ENCODE measurements at places on chromosomes 2 and 18.

DNA sequence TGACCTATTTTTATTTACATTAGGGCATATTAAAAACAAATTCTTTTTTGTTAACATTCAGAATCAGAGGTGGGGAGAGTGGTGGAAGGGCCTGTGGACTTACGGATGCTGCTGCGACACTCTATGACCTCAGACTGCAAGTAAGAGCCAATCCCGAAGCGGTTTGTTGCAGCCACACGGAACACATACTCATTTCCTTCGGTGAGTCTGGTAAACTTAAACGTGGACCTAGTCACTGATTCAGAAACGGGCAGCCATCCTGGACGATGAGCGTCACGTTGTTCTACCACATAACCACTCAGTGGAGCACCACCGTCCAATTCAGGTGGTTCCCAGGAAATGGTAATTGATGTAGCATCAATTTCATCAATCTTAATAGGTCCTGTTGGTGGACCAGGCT lies 61.9 kb downstream of the PLEKHA3 start:
- no peak overlapping the region for H3K4me3 ChIP-seq
- no peaks in the 10 kb centered on the region for H3K4me1 ChIP-seq
- no peak overlapping the region for H3K27ac ChIP-seq
- DNase-seq = no peak

DNA sequence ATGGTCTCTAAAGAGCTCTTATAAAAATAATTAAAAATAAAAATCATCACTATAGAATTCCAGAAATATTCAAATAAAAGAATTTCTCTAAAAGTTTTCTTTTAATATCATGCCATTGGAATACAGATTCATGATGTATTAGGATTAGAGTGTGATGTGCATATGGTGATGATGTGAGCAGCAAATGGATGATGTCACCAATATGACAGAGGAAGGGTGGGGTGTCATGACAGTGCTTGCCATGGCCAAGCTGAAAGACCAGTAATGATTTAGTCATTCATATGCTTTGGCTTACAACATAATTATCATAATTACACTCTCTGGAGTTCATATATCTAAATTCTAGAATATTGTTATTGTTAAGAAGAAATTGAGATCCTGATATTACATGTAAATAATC lies 27.4 kb upstream of the TTC32 start:
- H3K4me3 ChIP-seq = no peak overlapping the region
- H3K27me3 ChIP-seq = no peaks in the 10 kb centered on the region
- no peak for DNase-seq
- H3K4me1 ChIP-seq = no peaks in the 10 kb centered on the region
- H3K36me3 ChIP-seq = peaks cover 13% of the 10 kb centered on the region

- H3K4me1 ChIP-seq = no peaks in the 10 kb centered on the region
- DNase-seq = no peak
- no peaks in the 10 kb centered on the region for H3K27me3 ChIP-seq
These were observed 37.0 kb downstream of the EIF4E2 start for GRCh38 chr2:232587512-232587911.

GRCh38 chr2:173555833-173556232 lies 201.2 kb downstream of the CDCA7 start:
- H3K27me3 ChIP-seq = peaks cover 54% of the 10 kb centered on the region
- H3K27ac ChIP-seq = no peak overlapping the region
- H3K36me3 ChIP-seq = peaks cover 2% of the 10 kb centered on the region
- no peak for DNase-seq

DNA sequence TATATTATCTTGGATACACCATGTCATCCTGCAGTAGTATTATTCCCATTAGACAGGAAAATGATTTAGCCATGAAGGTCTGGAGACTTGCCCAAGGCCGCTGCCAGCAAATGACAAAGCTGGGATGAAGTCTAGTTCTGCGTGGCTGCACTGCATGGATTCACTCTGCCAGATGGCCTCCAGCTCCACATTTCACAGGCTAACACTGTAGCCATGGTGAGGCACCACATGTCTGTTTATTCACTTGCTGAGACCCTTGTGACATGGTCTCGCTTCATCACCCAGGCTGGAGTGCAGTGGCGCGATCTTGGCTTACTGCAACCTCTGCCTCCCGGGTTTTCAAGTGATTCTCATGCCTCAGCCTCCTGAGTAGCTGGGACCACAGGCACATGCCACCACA lies 31.5 kb upstream of the SCG2 start:
- DNase-seq = no peak
- H3K27me3 ChIP-seq = peaks cover 20% of the 10 kb centered on the region
- no peak overlapping the region for H3K27ac ChIP-seq
- H3K4me3 ChIP-seq = no peak overlapping the region
- no peaks in the 10 kb centered on the region for H3K36me3 ChIP-seq

- H3K36me3 ChIP-seq = no peaks in the 10 kb centered on the region
- no peak overlapping the region for H3K27ac ChIP-seq
- H3K4me1 ChIP-seq = peaks cover 1% of the 10 kb centered on the region
- H3K4me3 ChIP-seq = no peak overlapping the region
- no peaks in the 10 kb centered on the region for H3K27me3 ChIP-seq
These were observed 69.9 kb upstream of the SMAD7 start for GRCh38 chr18:49020621-49021021.

DNA sequence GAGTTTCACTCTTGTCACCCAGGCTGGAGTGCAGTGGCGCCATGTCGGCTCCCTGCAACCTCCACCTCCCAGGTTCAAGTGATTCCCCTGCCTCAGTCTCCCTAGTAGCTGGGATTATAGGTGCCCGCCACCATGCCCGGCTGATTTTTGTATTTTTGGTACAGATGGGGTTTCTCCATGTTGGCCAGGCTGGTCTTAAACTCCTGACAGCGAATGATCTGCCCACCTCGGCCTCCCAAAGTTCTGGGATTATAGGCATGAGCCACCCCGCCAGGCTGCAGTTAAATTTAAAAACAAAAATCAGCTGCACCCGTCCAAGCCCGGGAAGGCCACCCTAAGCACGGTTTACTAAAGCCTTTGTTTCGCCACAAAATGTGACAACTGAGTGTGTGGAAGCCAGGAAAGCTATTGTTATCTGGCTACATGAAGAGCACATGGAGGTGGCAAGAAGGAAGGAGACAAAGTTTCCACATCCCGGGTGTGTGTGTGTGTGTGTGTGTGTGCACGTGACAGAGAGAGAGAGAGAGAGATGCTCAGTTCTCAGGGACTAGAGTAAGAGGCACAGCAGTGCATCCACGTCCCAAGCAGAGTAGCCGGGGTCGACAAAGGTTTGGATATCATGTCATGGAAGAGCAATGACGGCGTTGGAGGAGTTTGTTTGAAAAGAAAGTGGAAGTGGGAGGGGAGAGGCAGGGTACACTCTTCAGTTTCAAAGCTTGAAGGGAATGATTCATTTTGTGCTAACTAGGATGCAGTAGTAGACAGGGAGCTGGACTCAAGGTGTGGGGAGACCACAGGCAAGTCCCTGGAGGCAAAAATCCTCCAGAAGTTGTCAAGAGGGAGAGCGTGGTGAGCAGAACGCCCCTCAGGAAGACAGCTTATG lies 20.1 kb downstream of the INPP5D start:
- peaks cover 68% of the 10 kb centered on the region for H3K4me1 ChIP-seq
- no peaks in the 10 kb centered on the region for H3K27me3 ChIP-seq

GRCh38 chr2:11976073-11976472 lies 229.6 kb downstream of the LPIN1 start:
- H3K27me3 ChIP-seq = peaks cover 87% of the 10 kb centered on the region
- no peak overlapping the region for H3K4me3 ChIP-seq
- DNase-seq = no peak
- no peaks in the 10 kb centered on the region for H3K36me3 ChIP-seq
- H3K4me1 ChIP-seq = no peaks in the 10 kb centered on the region
- no peak overlapping the region for H3K27ac ChIP-seq

DNA sequence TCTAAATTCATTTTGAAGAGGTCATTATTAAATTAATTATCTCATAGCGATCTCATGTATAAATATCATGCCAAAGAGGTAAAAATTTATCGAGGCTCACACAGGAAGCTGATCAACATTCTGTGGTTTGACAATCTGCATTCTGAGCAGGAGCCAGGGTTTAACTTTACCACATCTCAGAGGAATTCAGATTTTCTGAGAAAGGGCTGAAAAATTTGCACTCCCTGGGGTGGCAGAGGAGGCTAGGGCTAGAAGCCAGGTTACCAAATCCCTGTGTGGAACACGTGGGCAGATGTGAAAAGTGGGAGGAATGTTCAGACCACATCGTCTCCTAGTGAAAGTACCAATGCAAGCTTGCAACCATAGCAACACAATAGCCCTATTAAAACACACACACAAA lies 63.5 kb upstream of the CTLA4 start:
- peak overlapping the region; percentile 0 for H3K4me3 ChIP-seq
- peak overlapping the region; percentile 86 for H3K27ac ChIP-seq
- peak; percentile 21 for DNase-seq

DNA sequence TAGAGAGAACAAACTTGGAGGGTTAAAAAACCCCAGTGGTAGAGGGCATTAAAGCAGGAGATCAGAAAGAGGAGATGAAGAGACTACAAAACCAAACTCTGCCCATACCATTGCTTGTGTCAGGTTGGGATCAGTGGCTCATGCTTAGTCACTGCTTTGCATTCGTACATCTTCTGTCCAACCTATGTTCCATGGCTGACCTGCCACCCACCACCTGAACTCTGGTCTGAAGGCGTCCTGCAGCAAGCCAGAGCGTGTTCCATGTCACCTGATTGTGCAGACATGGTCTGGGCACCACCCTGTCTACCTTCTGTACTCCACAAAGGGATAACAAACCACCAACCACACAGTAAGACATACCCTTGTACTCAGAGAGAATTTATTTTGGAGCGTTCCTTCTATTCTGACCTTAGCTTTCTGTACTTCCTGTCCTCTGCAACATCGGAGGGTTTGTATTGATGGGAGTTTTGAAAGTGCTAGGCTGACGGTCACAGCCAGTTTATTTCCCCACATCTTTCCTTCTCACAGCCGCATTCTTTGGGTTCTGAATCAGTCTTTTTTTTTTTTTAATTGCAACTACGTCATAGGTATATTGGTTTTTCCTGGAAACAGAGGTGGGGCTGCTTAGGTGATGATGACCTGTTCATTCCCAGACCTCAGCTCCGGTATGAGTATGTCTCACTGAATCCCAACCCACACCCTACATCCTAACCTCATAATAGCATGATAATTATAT lies 88.3 kb downstream of the SOWAHC start:
- no peak overlapping the region for H3K4me3 ChIP-seq
- peaks cover 58% of the 10 kb centered on the region for H3K27me3 ChIP-seq
- no peak for DNase-seq
- H3K36me3 ChIP-seq = no peaks in the 10 kb centered on the region
- no peak overlapping the region for H3K27ac ChIP-seq

GRCh38 chr18:79579807-79580497 lies 99.7 kb upstream of the CTDP1 start:
- no peak for DNase-seq
- peaks cover 7% of the 10 kb centered on the region for H3K4me1 ChIP-seq
- no peak overlapping the region for H3K27ac ChIP-seq
- no peaks in the 10 kb centered on the region for H3K27me3 ChIP-seq
- H3K4me3 ChIP-seq = no peak overlapping the region

DNA sequence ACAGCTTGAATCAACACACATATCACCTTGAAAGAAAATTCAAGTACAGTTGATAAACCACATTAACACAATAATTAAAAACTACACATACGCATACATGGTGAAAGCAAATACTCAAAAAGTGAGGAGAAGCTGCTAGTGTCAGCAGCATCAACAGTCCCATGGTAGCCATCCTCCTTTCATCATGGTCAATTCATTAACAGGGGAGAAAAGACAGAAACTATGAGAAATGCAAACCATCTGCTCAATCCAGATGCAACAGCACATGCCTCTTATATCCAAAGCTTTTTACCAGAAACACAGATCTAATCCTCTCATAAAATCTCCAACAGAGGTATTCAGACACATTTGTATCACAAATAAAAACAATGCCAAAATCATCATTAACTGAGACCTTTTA lies 81.9 kb upstream of the CHRNA1 start:
- H3K27me3 ChIP-seq = no peaks in the 10 kb centered on the region
- H3K4me1 ChIP-seq = peaks cover 2% of the 10 kb centered on the region
- H3K4me3 ChIP-seq = no peak overlapping the region
- no peak for DNase-seq
- H3K27ac ChIP-seq = no peak overlapping the region

- H3K27me3 ChIP-seq = no peaks in the 10 kb centered on the region
- H3K4me1 ChIP-seq = no peaks in the 10 kb centered on the region
- H3K36me3 ChIP-seq = peaks cover 6% of the 10 kb centered on the region
- no peak for DNase-seq
- no peak overlapping the region for H3K27ac ChIP-seq
These were observed 15.3 kb downstream of the TM4SF20 start for GRCh38 chr2:227363756-227364155.

GRCh38 chr2:137676346-137676745 lies 287.9 kb upstream of the HNMT start:
- no peak for DNase-seq
- no peaks in the 10 kb centered on the region for H3K4me1 ChIP-seq

DNA sequence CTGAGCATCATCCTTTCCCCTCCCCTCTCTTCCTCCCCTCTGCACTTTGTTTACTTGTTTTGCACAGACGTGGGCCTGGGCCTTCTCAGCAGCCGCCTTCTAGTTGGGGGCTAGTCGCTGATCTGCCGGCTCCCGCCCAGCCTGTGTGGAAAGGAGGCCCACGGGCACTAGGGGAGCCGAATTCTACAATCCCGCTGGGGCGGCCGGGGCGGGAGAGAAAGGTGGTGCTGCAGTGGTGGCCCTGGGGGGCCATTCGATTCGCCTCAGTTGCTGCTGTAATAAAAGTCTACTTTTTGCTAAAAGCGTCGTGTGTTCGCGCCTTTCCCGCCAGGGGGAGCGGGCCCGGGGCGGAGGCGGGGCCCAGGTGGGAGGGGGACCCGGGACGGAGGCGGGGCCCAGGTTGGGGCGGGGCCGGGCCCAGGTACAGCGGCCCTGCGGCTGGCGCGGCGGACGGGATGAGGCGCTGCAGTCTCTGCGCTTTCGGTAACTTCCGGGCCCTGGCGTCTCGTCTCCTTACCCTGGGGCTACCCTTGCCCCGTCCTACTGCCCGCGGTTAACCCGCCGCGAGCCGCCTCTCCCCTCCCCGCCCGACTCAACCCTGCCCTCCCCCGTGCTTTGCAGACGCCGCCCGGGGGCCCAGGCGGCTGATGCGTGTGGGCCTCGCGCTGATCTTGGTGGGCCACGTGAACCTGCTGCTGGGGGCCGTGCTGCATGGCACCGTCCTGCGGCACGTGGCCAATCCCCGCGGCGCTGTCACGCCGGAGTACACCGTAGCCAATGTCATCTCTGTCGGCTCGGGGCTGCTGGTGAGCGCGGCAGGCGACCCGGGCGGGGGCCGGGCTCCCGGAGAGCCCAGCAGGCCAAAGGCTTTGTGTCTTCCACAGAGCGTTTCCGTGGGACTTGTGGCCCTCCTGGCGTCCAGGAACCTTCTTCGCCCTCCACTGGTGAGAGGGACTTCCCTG lies at the start of gene KRTCAP3:
Gene KRTCAP3 (plus strand): TSS at position 424 of the 962 bp plus-strand sequence. CDS start 32 bp downstream, at position 456.
- peak within 1 kb of the TSS; percentile 19 for H3K4me3 ChIP-seq
- peaks cover 10% of the 10 kb centered on the region for H3K4me1 ChIP-seq
- peaks cover 70% of the 10 kb centered on the region for H3K36me3 ChIP-seq
- H3K27ac ChIP-seq = peak within 1 kb of the TSS; percentile 13

GRCh38 chr2:74347742-74348141 lies 4.5 kb upstream of the SLC4A5 start:
- no peak overlapping the region for H3K4me3 ChIP-seq
- DNase-seq = no peak
- H3K4me1 ChIP-seq = no peaks in the 10 kb centered on the region

Data from effector memory CD8-positive, alpha-beta T cell (primary cell).